ENCODE measurements at places on chromosomes 16 and 17.

DNA sequence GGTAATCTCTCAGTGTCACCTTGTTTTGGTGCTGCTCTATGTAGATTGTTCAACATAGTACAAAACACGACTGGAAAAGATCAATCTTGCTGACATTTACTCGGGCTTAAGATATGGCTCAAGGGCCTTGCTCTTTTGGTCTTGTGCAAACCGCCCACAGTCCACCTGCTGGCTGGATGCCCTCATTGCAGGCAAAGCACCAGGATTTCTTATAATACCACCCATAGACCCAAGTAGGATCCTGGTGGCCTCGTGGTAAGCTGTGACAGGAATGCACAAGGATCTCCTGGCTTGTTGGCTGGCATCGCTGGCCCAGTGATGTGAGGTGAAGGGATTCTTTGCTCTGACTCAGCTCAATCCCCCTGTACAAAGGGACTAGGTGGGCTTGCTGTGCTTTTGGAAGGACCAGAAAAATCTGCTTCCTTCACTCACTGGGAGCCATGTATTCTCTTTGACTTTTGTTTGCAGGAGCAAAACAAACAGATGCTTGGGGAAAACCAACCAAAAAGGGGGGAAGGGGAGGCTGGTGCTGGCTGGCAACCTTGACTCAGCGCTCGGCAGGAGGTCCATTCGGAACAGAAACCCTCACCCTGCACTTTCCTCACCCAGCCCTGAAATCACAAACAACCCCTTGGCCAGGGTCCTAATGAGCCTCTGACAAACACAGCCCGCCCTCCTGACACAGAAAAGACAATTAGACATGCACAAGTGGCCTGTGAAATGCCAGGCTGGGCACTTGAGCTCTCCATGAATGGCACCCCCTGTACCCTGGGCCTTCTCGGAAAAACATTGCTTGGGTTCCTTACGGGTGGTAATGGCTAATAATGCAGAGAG, 36.6 kb upstream of the MED9 start:
- peak; percentile 42 for DNase-seq

DNA sequence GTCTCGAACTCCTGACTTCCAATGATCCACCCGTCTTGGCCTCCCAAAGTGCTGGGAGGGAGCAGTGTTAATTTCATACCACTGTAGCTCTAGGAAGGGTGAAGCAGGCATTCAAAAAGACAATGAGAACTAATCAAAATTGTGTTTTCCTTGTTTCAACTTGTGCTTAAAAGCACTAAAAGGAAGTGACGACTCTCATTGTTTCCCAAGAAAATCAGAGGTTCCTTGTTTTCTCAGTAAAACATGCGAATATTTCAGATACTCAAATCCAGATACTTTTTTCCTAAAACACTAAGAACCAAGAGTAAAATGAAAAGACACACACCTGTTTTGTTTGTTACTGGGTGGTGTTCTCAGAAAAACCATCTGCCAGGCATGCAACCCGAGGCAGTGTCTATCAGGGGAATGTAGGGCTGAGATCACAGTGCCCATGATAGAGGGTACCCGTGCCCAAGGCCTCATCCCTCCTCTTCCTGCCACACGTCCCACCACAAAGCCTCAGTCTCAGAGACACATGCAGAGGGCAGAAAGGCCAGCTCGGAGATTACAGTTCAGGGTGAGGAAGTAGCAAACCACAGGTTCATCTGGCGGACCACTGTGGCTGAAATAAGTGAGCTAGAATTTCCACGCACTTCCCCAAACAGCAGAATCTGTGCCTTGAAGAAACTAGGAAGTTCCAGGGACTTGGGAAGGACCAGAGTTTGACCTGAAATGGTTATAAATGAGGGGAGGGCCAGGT, 33.7 kb downstream of the GINS3 start:
- no peak for DNase-seq

DNA sequence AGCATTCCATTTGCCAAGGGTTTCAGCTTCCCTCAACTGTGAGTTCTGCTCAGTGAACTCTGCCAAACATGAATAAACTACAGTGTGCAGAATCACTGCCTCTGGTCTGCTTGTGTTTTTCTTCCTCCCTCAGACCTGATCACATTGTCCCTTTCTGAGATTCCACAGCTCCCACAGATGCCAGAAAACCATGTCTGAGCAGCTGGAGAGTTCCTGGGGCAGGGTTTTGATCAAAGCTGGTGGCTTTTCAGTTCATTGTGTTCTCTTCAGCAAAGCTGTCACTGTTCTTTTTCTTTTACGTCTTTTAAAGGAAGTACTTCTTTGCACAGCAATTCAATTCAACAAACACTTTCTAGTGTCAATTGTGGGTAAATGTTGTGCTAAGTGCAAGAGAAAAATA, 555.8 kb downstream of the RBFOX1 start:
- DNase-seq, result no peak

DNA sequence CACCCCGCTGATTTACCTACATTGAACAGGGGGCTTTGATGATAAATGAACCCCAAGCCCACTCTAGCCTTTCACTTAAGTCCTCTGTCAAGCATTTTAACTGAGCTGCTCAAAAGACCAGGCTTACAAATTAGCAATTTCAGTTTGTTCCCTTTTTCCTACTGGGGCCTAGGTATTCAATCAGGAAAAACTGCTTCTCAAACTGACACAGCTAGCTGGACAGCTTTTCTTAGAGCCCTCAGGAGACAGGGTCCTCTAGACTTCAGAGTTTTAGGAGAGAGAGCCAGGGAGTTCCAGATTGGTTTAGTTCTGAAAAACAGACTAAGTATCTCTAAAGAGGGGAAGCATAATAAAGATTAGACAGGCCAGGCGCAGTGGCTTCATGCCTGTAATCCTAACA, 6.2 kb upstream of the HEXIM2 start:
- no peak for DNase-seq

DNA sequence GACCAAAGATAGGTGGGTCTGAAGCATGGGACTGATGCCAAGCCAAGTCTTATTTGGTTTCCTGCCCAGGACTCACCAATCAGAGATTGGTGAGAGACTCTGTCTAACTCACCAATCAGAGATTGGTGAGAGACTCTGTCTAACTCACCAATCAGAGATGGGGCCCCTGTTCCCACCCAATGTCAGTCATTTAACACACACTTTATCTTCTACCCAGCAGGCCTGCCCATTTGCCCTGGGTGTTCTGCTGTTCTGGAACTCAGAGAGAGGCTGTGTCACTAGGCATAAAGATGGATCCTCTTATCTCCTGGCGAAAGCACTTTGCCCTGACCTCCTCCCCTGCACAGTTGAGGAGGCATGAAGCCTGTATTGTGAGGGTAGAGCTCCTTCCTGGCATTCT, 5.4 kb upstream of the RHOT1 start:
- no peak for DNase-seq

DNA sequence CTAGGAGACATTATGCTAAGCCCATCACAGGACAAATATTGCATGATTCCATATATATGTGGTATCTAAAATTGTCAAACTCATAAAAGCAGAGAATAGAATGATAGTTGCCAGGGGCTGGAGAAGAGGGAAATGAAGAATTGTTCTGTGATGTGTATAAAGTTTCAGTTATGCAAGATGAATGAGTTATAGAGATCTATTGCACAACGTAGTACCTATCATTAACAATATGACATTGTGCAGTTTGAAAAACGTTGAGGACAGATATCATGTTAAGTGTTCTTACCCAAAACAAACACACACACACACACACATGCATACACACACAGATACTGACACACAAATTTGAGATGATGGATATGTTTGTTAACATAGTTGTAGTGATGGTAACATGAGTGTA, 871.6 kb upstream of the GOT2 start:
- DNase-seq, result no peak
